Activated naive CD8-positive, alpha-beta T cell treated with anti-CD3 and anti-CD28 coated beads, Interleukin-2, amount 10 ng/mL, durations not matched to agents 7 days and 5 days (primary cell): ENCODE measurements at places on chromosomes 12 and 14.

- no peak for DNase-seq
These were observed 7.9 kb upstream of the GPRC5A start for GRCh38 chr12:12883369-12884001.

GRCh38 chr12:30269496-30269895 is 426.2 kb downstream of the IPO8 start:
- no peak for DNase-seq

GRCh38 chr12:67512061-67512460 is 136.5 kb upstream of the DYRK2 start:
- DNase-seq: no peak

DNA sequence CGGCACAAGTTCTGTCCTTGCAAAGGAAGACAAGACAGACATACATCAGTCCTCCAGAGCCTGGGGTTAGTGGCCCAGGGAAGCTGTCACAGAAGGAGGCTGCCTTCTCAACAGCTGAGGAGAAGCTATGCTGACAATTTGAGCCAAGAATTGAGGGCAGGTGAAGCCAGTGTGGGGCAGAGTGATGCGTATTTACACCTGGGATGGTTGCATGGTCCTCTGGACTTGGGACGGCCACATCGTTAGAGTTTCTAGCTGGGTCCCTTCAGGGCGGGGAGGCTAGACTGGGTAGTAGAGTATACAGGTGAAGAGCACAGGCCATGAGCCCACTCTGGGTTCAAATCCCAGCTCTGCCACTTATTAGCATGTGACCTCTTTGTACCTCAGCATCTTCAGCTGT is 16.5 kb downstream of the KRT85 start:
- no peak for DNase-seq

- DNase-seq: no peak
These were observed 185.7 kb upstream of the GRIN2B start for GRCh38 chr12:14167005-14167628.

- DNase-seq: no peak
These were observed 53.5 kb upstream of the RNU6-8 start for GRCh38 chr14:32256576-32256975.
